Nucleus accumbens (tissue), 56 donors: ENCODE measurements at places on chromosomes 5 and 9.

DNA sequence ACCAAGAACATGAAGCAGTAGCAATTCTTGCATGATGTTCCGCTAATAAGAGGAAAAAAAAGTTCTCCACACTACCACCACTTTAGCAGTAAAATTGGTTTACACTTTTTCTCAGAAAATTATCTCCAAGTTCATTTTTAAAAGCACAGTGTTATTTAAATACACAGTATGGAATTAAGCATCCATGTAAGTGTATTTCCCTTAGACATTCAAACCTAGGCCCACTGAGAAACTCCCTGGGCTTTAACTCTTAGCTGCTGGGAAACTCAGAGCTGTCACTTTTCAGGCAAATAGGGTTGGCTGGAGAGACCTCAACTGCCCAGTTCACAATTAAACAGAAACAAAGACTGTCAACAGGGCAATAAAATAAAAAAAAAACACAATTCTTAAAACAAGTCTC, 2.7 kb downstream of the GNAQ start:
- no peak for DNase-seq

GRCh38 chr5:22998774-22999173, 145.6 kb upstream of the CDH12 start:
- no peak for DNase-seq

DNA sequence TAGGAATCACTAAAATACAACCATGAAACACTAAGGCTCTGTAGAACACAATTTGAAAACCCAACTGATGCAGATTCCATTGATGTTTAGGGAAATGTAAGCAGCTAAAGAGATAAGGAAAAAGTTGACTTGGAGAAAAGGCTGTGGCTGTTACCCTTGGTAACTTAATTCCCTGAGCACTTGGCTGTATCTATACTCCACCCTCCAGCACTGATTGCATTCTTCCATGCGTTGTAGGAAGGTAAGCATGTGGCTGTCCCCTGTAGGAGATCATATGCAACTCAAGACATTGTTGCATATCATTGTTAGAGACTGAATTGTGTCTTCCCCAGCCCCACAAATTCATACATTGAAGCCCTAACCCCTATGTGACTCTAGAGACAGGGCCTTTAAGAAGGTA, 184.5 kb downstream of the CEMIP2 start:
- no peak for DNase-seq

DNA sequence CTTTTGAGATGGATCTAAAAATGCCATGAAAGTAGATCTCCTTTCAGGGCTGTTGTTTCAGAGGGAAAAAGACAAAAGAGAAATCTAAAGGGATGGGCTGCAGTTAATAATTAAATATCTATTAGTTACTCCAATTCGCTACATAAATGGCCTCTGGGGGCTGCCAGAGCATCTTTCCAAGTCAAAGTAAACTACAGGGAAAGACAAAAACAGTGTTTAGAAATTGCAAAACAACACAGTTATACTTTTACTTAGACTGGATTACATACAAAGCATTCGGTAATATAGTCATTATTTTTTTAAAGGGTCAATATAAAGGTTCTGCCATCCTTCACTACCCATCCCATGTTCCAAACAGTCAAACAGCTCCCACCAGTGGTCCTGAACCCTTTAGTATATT, 853.5 kb upstream of the DMAC1 start:
- no peak for DNase-seq

DNA sequence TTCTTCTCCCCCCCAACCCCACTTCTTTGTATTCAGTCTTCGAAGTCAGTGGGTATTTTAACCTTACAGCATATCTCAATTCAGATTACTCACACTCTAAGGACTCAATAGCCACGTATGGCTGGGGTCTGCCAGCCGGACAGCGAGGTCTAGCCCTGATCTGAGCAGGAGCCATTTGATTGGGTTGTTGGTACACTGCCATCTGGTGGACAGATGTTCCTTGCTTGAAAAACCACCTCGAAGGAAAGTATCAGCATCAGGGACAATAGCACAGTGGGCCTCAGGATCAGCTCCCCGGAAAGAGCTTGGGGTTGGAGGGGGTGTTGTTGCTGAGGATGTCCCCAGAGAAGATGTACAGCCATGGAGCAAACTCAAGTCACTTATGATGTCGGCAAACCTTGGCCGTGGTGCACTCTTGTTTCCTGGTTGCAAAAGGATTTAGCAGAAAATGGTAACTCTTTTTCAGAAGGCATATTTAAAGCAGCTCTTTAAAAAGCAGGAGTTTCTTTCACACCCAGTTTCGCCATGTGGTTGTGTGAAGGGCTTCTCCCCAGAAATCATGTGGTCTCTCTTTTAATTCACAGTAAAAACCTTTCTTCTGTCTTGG, 31.7 kb upstream of the KCNMB1 start:
- DNase-seq = peak; percentile 13

DNA sequence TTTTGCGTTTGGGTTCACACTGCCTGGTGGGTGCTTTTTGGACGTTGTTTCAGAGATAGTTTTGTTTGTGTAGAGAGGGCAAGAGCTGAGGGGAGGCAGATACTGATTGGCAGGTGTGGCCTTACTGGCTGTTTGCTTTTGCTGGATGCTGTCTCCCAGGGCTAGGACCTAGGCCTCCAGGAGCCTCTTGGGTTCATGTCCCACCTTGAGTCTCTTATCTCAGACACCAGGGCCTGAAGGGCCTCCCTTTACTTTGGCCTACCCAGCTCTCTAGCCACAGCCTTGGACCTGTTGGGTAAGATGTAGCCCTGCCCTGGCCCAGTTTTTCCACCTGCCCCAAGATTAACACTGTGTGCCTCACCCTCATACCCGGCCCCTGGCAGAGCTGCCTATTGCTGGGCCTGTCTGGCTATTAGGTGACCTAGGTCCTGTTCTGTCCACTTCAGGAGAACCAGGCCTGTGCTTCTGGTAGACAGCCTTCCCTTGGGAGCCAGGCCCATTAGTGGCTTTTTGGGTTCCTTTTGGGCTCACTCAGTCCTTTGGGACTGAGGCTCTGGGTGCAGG, 13.4 kb downstream of the PTPA start:
- DNase-seq = no peak

DNA sequence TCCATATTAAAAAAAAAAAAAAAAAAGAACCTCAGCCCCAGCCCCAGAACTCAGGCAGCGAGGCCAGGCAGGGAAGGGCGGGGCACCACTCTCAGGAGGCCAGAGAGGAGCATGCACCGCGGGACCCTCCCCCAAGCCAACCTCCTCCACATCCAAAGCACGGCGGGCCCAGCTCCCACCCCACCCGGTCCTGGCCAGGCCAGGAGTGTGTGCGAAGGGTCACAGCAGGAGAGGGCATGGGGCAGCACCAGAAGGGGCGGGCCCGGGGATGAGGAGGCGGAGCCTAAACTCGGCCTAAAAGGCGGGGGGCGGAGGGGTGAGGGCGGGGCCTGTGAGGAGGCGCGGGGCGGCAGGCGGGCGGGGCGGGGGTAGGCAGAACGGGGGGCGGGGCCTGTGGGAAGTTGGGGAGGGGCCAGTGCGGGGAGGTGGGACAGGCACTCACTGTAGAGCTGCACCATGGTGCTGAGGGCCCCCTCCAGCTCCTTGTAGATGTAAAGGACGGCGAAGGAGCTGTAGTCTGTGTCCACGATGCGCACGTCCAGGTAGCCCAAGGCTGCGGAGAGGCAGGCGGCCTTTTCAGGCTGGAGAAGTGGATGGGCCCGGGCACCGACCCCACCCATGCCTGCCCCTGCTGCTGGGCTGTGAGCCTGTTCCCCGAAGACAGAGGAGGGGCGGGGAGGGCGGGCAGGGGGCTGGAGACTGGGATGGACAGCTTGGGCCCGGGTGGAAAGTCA, 1.2 kb downstream of the LCN15 start:
- DNase-seq = no peak

- DNase-seq = no peak
These were observed 84.9 kb downstream of the TRPM3 start for GRCh38 chr9:71036501-71036900.

DNA sequence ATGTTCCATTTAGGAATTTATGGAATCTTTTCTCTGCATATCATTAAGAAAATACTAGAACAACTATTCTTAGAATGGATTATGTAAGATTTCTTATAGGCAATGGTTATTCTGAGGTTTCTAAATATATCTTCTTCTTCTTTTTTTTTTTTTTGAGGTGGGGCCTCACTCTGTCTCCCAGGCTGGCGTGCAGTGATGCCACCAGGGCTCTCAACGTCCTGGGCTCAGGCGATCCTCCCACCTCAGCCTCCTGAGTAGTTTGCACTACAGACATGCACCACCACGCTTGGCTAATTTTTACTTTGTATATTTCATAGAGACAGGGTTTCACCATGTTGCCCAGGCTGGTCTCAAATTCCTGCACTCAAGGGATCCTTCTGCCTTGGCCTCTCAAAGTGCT, 137.2 kb downstream of the SREK1 start:
- no peak for DNase-seq

DNA sequence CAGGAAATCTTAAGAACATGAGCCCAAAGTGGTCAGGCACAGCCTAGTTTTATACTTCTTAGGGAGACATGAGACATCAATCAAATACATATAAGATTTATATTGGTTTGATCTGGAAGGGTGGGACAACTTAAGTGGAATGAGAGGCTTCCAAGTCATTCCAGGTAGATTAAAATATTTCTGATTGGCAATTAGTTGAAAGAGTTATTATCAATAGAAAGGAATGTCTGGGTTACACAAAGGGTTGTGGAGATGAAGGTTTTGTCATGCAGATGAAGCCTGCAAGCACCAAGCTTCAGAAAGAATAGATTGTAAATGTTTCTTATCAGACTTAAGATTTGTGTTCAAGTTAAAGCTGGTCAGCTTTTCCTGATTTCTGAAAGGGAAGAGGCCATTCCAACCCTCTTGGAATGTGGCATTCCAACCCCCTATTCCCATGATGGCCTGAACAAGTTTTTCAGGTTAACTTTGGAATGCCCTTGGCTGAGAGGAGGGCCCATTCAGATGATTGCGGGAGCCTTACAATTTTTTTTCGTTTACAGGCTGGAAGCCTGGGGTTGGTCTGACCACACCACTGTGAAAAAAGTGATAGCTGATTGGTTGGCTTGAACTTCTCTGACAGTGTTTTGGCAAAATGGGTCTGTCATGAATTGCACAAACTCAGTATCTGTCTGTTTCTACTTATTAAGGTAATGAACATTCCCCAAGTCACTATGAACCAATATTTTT, 245.6 kb upstream of the RAI14 start:
- no peak for DNase-seq

DNA sequence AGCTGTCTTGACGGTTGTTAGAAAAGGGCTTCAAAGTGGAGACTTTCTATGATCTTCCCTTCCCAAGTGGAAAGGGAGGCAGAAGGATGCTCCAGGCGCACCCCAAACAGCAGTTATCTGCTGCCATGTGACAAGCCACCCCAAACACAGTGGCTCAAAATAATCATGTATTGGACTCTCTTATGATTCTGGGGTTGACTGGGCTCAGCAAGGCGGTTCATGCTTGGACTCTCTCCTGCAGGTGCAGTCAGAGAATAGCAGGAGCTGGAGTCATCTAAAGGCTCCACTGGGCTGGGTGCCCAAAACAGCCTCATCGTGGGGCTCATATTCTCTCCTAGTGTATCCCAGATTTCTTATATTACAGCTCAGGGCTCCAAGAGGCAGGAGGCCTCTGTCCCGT, 177.6 kb upstream of the IER5L start:
- DNase-seq = no peak

- peak; percentile 18 for DNase-seq
These were observed at the start of the genes ITGA1 and PELO for GRCh38 chr5:52787600-52788504. TSS of gene ITGA1 (plus strand) at chr5:52787916. CDS start at chr5:52788354, 438 bp downstream. TSS of gene PELO (plus strand) at chr5:52787916. CDS start at chr5:52800395, 12,479 bp downstream.

- DNase-seq = no peak
These were observed 298.0 kb downstream of the FBXL7 start for GRCh38 chr5:15798006-15798405.

GRCh38 chr9:134522502-134522848, 119.1 kb upstream of the COL5A1 start:
- no peak for DNase-seq

- peak; percentile 2 for DNase-seq
These were observed 4.0 kb downstream of the ANKRD55 start for GRCh38 chr5:56229111-56229510.

DNA sequence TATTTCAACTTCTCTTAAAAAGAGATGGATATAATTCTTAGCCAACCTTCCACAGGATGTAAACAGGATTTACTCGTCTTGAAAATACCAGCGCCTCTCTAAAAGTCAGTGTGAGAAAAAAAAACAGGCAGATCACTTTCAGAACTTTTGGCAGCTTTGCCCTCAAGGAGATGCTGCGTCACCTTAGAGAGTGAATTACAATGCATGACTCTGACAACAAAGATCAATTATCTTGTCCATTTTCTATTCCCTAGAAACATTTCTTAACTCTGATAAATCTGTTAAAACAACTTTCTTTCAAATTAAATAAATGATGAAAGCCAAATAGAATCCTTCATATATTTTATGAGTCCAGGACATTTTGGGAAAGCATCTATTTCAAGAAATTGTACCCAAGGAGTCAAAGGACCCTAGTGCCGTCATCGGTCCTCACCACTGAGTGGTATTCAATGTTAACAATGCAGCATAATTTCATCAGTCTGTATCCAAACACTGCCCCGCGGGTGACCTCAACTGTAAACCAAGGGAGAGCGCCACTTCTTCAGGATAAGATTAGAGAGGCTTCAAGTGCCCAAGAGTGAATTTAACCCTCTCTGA, 536.0 kb downstream of the PDE4D start:
- no peak for DNase-seq

DNA sequence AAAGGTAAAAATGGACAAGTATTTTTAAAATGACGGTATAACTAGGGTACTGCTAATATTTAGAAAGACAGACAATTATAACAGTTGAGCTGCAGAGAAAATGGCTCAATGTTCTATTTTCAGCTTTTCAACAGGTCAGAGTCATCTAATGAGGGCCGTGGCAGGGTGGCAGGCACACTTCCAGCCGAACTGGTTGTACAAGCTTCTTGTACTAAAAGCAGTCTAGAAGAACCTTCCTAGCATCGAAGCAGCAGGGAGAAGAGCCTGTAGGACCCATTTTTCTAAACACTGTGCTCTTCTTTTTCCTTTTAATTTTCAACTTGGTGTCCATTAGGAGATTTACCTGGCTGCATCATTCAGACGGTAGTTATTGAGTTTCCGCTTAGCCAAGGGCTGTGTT, 85.6 kb downstream of the SLC28A3 start:
- peak; percentile 1 for DNase-seq

- DNase-seq = no peak
These were observed 12.3 kb upstream of the OBP2A start for GRCh38 chr9:135533674-135534073.
